Motor neuron (in vitro differentiated cells): ENCODE measurements at places on chromosomes 12 and 14. TPM values are rescaled to one million over a fixed set of nuclear protein-coding genes. Genes with fewer than 3 reads are reported as not detected.

GRCh38 chr12:88411689-88412088, 168.6 kb downstream of the KITLG start:
- no peak for ATAC-seq

GRCh38 chr14:49405291-49405690, 180.9 kb downstream of the RPS29 start:
- ATAC-seq, result no peak

DNA sequence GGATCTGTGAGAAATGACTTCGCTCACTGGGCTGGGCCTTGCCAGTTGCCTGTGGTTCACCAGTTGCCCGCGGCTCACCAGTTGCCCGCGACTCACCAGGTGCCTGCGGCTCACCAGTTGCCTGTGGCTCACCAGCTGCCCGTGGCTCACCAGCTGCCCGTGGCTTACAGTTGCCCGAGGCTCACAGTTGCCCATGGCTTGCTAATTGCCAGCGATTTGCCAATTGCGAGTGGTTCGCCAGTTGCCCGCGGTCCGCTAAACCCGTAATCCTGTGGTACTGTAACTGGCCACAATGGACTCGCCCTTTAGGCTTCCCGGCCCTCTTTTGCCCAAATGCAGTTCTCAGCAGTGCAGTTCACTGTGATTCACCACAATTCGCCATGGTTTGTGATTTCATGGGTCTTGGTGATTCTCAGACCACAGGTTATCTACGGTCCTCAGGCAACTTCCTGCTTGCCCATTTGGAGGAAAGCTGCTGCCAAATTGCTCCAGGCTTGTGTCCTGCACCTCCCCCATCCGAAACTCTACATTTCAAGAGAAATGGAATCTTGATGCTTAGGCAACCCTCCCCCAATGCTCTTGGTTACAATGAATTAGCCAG, 15.0 kb upstream of the MEG3 start:
- ATAC-seq, result no peak

GRCh38 chr14:53126731-53127130, 26.4 kb downstream of the DDHD1 start:
- ATAC-seq, result no peak

GRCh38 chr12:104250366-104251125, 35.0 kb downstream of the TXNRD1 start:
- ATAC-seq, result no peak

NRL gene
- total RNA-seq, result 1.1 and 1.7 TPM in 2 replicates

VASH1 gene
- 12.6 and 13.5 TPM in 2 replicates for total RNA-seq

PRB2 gene
- total RNA-seq, result 0.27 and 0.83 TPM in 2 replicates
